ENCODE measurements at places on chromosomes 13 and 19.
A peak's percentile ranks its signal among the peaks of the same experiment; 100 is the strongest.

DNA sequence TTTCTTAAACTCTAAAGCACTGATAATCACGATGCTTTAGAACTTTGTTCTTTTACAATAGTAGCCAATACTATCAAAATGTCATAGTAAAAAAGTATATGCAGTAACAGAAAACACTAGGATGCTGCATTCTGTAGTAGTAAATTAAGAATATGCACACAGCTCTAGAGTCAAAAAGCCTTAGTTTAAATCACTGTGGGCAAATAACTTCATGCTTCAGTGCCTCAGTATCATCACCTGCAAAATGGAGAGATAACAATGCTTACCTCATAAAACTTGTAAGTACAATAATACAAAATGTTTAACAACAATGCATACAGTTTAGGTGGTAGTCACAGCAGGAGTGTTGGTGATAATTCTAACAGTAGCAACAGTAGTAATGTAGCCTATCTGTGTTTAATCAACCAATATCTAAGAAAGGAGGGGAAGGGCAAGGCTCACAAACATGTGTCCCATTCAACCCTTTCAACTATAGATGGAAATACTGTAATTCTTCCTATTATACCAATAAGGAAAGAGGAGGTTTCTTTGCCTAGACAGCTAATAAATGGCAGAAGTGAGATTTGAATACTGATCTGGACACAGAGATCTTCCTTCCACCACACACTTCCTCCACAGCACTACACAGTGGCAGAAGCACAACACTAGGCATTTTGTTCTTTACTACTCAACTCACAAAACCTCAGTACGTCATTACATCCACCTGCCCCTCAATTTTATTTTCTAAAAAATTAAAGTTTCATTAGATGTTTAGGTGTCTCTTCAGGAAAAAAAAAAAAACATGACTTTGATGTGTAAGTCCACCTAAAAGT, 4.6 kb downstream of the RBM26 start:
- DNase-seq = no peak

DNA sequence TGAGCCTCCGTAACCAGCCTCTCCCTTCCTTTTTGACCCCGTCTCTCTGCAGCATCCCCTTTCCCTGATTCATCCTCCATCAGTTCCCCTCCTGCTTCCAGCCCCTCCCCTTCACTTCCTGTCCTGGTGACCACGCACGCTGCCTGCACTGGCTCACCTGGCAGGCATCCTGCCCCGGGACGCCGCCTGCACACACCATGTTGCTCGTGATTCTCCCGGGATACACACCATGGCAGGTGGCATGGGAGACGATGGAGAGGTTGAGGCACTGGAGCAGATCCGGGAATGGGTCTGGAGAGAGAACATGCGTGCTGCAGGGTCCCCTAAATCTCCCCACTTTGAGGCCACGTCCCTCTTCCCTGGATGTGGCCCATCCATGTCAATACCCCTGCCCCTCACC, 4.2 kb downstream of the KLK12 start:
- DNase-seq = no peak

- DNase-seq = no peak
These were observed 414.2 kb upstream of the MIR17HG start for GRCh38 chr13:90933097-90933826.

DNA sequence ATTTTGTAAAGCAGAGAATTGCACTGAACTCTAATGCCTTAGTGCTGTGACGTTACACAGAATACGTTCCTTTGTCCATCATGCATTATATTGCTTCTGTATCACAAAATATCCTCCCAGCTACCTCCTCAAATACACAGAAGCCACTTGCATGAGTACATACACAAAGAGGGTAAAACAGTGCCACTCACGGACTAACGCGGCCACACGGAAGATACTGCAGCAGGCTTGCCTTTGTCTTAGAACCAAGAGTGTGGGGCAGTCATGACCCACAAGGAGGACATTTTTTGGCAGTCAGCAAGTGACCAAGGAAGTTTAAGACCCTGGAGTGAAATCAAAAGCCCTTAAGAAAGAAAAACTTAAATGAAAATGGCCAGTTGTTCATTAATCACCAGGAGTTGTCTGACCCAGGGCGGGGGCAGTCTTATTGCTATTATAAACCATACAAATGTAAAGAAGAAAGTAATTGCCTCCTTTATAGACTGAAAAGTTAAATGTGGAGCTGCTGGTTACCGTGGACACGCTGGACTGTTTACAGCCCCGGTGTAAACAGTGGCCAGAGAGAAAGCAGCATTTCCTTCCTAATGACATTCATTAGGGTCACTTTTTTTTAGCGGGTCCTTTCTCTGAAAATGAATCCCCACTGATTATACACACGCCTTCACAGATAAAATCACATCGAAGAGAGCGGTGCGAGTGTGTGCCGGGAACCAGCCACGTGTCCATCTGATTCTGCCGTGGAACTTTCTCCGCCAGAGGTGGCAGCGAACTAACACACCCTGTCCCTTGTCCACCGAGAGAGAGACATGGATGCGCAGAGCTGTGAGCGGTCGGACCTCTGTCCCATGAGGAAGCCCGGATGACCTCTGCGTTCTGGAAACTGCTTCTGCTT, 66.8 kb downstream of the SOX1 start:
- no peak for DNase-seq

DNA sequence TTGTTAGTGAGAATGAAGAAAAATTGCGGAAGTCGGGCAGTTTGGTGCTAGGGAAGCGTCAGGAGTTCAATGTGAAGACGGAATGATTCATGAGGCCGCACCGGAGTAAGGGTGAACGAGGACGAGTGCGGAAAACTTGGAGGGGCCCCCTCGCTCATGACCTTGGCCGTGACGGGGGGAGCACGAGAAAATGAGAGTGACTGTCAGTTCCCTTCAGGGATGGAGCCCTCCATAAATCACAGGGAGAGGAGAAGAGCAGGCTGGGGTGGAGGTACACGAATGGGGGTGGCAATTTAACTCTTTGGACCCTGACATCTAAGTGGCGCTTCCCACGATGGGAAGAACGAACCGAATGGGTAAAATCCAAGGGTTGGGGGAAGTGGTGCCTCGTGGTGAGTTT, 486.4 kb downstream of the TSHZ3 start:
- DNase-seq = no peak

DNA sequence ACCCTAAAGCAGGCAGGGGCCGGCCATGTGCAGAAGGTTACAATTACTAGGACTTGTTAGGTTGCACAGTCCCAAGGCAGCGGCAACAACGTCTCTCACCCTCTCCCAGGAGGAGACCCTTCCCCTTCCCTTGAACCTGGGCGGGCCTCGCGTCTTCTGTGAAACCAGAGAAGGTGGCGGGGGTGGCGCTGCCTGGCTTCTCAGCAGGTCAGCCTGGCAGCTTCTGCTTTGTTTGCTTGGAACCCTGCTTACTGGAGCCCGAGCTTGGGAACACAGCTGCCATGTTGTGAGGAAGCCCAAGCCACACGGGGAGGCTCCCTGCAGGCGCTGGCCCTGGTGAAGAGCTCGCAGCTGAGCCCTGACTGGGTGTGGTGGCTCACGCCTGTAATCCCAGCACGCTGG, 15.5 kb downstream of the MKNK2 start:
- DNase-seq = no peak

- DNase-seq = peak; percentile 11
These were observed 158.7 kb downstream of the VWA8 start for GRCh38 chr13:41802043-41802683.

DNA sequence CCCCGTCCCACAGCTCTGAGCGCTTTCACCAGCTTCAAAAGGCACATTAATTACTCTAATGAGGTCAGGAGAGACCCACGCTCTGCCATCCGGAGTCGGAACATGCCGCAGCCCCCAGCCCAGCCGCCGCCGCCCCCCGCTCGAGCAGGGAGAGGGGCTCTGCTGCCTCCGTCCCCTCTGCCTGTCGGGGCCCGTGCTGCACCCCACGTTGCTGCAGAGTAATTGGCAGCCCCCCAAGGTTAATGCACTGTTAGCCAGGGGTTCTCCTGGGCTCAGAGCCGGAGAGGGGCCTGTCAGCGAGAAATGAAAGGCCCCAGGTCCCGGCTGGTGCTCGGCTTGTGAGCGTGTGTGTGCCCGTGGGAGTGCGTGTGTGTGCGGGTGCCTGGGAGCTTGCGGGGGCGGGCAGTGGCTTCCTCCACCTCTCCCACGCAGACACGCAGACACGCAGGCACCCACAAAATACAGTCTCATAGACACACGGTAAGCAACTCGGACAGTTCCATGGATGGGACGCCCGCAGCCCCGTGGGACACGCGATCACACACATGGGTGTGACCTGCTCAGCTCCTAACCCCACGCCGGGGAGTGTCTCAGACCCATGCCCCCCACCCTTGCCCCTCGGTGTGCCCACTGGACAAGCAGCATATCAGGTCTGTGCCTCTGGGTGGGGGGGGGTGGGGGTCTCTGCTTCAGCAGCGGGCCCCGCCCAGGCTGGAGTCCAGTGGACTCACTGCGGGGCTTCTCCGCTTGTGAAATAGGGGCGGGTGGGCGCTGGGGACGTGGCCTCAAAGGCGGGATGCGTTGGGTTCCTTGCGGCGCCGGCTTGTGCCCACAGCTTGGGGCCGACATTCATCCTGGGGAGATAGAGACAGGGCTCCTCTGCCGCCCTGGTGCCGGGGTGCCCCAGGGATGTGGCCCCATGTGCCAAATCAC, 4.8 kb upstream of the EFNA2 start:
- DNase-seq = no peak

GRCh38 chr13:23679220-23679619, 109.0 kb downstream of the TNFRSF19 start:
- peak; percentile 67 for DNase-seq

DNA sequence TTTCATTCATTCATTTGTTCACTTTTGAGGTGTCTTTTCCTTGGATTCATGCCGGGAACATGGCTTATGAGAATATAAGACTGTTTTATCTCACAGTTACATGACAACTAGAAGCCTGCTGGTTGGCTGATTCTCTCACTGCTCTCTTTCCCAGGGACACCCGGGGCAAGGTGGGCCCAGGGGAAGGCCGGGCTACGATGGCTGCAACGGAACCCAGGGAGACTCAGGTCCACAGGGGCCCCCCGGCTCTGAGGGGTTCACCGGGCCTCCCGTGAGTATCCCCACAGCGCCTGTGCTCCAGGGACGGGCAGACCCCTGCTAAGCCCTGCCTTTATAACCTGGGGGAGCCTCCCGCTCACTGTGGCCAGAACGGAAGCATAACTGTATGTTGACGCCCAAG, 121.2 kb downstream of the COL4A2 start:
- DNase-seq = no peak

DNA sequence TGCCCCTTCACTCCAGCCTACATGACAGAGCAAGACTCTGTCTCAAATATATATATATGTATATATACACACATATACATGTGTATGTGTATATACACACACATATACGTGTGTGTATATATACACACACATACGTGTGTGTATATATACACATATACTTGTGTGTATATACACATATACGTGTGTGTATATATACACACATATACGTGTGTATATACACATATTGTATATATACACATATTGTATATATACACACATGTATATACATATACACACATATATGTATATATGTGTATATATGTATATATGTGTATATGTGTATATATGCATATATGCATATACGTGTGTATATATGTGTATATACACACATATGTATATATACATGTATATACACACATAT, 173.3 kb downstream of the GPC5 start:
- no peak for DNase-seq

GRCh38 chr13:32045982-32046785, 14.6 kb downstream of the FRY start:
- DNase-seq = no peak

GRCh38 chr19:55611983-55612645, 6.7 kb downstream of the ZNF865 start:
- DNase-seq = no peak

GRCh38 chr19:12983091-12983490, 12.2 kb upstream of the NFIX start:
- no peak for DNase-seq

DNA sequence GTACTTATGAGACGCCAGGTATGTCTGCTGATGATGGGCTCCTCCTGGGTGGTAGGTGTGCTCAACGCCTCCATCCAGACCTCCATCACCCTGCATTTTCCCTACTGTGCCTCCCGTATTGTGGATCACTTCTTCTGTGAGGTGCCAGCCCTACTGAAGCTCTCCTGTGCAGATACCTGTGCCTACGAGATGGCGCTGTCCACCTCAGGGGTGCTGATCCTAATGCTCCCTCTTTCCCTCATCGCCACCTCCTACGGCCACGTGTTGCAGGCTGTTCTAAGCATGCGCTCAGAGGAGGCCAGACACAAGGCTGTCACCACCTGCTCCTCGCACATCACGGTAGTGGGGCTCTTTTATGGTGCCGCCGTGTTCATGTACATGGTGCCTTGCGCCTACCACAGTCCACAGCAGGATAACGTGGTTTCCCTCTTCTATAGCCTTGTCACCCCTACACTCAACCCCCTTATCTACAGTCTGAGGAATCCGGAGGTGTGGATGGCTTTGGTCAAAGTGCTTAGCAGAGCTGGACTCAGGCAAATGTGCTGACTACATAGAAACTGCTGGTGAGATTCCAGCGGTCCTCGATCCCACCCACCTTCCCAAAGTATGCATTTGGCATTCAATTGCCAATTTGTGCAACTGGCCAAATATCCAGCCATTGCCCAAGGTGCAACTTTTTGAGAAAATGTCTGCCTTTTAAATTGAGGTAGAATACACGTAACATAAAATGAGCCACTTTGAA, 10.2 kb downstream of the OR2Z1 start:
- DNase-seq = no peak

- DNase-seq = no peak
These were observed 56.2 kb downstream of the ARHGAP35 start for GRCh38 chr19:46917002-46917401.

DNA sequence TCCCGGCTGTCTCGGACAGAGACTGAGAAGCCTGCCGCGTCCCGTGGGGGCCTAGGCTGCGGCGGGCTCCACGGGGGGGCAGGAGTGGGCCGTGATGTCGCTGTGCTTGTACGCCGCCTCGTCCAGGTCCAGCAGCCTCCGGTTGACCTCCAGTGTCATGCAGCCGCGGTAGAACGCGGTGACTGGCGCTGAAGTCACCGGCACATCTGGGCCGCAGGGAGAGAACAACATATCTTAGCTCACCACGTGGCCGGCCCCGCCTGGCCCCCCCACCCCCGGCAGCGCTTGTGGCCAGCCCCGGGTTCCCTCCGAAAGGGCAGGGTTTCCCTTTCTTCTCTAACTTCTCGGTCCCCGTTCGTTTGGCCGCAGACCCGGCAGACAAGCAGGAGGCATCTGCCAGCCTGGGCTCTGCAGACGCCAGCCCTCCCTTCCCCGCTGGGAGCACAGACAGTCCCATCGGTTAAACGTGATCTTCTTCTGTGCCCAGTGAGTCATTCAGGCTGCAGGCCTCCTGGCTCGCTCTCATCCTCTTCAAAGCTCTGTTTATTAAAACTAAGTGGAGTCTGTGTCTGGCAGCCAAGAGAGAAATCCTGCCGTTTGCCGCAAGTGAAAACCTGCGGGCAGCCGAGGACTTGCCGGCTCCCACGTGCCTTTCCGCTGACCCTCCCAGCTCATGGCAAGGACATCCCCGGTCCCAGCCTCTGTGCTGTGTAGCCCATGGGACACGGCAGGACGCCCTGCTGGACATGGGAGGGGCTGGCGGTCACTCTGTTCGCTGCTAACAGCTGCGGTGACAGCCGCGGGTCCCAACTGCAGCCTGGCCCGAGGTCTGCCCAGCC, 42.8 kb downstream of the GAS6 start:
- peak; percentile 98 for DNase-seq
